ENCODE measurements at places on chromosomes 6 and 20.

GRCh38 chr6:81813305-81813704, 60.8 kb upstream of the TENT5A start:
- no peak for DNase-seq

DNA sequence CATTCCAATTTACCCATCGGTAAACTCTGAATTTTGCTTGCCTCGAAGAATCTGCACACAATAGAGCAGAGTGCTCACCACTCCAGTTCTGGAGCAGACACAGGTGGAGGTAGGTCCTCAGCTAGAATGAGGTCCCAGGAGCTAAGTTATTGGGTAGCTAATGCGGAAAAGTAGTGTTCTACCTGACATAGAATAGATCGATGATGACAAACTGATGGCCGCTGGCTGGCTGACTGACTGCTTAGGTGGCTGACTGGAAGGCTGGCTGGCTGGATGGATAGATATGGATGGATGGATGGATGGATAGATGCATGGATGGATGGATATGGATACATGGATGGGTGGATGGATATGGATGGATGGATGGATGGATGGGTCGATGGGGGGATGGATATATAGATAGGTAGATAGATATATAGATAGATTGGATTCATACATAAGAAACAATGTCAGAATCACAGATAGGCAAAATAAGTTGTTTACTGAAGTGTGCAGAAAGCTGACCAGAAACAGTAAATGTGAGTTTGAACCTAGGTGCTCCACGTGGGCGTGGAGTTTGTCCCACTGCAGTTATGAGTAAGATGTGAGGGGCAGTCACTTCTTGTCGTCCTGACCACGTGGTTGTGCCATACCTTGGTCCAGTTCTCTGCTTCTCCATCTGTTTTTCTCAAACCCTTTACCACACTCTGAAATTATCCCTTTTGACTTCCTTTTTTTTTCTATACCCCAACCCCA, 62.1 kb downstream of the TBXT start:
- no peak for DNase-seq

DNA sequence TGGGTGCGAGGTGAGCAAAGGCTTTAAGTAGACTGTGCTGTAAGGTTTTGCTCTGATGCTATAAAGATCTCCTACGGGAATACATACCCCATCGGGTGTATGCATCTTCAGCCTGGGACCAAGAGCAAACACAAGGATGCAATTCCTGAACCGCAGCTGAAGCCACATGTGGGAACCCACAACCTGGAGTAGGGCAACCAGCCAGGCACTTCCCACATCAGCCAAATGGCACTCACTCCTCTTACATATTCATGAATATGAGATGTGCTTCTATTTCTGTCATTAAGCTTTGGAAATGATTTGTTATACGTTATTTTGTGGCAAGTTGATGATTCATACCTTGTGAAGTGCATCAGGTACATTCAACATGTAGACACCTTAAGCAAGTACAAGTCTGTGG, 619.2 kb downstream of the C6orf118 start:
- DNase-seq, result no peak

DNA sequence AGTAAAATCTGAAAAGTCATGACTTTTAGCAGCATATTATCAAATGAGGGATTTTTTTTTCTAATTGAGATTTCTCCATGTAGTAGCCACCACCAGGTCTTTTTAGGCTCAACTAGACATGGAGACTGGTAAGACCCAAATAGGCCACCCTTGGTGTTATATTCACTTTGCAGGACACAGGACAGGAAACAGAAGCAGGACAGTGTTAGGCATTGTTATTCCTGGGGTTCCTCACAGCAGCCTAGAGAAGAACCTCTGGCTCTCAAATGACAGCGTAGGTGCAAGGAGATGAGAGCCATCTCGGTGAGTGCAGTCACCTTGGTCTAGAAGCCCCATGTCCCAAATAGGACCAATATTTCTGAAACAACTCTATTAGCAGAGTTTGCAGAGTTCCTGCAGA, 19.2 kb upstream of the PBOV1 start:
- no peak for DNase-seq

- DNase-seq, result no peak
Observed at GRCh38 chr6:129957941-129958898, 60.2 kb upstream of the L3MBTL3 start.

GRCh38 chr20:46111028-46111835, 6.9 kb upstream of the CD40 start:
- DNase-seq, result no peak

DNA sequence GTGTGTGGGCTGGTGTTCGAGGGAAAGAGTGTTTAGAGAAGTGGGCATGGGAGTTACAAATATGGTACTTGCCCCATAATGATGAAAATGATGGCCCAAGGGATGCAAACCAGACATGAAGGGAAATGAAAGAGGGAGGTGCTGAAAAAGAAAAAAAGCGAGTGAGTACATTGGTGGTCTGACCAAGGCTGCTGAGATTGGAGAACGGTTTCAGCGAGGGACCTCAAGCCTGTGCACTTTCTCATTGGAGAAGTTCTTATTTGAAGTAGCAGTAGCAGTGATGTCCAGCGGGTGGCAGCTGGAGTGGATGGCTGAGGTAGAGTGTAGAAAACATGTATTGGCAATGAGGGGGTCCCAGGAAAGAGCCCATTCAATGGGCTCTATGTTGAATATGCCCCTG, 54.8 kb downstream of the TNFAIP3 start:
- no peak for DNase-seq

GRCh38 chr6:27439371-27439770, 33.5 kb downstream of the ZNF184 start:
- DNase-seq, result no peak
